ENCODE measurements at places on chromosomes 3 and 15.

DNA sequence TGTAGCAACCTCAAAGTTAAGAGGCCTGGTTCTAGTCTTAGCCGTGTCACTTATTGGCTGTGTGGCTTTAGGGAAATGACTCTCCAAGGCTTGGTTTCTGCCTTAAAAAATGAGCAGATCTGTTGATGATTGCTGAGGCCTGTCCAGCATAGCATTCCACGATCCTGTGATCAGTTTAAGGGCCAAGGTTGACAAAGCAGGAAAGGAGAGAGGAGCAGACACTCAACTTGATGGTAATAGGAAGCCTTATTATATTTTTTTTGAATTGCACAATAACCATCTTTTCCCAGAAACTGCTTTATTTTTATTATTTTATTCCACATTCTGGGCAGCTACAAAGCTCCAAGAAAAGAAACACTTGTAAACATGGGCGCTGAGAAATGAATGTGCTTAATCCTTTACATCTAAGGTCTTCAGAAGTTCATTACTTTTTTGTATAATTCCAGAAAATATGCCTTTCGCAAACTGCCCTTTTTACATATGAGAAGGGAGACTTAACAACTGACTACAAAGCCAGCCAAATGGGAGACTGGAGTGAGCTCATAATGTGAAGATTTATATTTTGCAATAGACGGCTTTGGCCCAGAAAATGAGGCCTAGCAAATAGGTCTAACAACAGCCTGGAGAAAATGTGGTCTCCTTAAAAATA, 241.0 kb downstream of the ATP8B4 start:
- DNase-seq, result no peak

GRCh38 chr3:7306901-7307300, 446.0 kb downstream of the GRM7 start:
- no peak for DNase-seq

- DNase-seq, result no peak
These were observed 158.3 kb upstream of the C2CD4B start for GRCh38 chr15:62323353-62323890.

- DNase-seq, result no peak
These were observed 138.6 kb downstream of the SUCLG2 start for GRCh38 chr3:67515778-67516177.

Data from CD4-positive, alpha-beta T cell treated with Interleukin-17A for 1 hour (primary cell).